ENCODE measurements at places on chromosomes 7 and 10.

GRCh38 chr7:38872202-38872601, 36.8 kb downstream of the VPS41 start:
- DNase-seq: no peak

- no peak for DNase-seq
Observed at GRCh38 chr7:65832281-65832680, 40.6 kb upstream of the VKORC1L1 start.

DNA sequence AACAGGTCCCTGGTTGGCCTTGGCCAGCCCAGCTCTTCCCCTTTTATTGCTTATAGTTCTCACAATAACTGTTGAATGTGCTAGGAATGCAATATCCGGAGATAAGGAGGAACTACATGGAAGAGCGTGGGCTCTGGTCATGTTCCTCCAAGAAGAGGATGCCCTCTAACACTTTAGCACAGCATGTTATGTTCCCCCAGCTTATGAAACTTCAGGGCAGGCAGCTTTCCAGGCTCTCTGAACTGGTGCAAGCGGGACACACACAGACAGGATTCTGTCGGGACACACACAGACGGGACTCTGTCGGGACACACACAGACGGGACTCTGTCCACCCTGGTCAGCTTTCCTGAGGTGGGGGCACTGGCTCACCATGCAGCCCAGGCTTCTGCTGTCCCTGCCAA, 141.6 kb downstream of the PKD1L1 start:
- no peak for DNase-seq

DNA sequence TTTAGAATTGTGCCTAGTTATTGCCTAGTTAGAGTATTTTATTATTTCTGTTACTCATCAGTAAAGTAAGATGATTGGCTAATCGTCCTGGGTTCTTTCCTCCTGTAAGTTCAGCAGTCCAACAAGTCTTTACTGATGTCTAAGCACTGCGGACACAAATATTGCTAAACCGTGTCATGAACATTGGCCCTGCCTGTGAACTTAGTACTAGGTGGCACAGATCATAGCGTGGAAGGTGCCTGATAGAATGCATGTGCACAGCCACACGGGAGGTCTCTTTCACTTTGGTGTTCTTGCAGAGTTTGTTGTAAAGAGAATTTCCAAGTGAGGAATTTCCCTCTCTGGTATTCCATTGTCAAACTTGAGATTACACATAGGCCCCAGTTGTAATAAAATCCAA, 38.0 kb downstream of the RBM33 start:
- DNase-seq: no peak

Measured in NCI-H1417 treated with DMSO at 0.1 percent for 48 hours (cell line).